ENCODE measurements at places on chromosomes 11 and 22.

DNA sequence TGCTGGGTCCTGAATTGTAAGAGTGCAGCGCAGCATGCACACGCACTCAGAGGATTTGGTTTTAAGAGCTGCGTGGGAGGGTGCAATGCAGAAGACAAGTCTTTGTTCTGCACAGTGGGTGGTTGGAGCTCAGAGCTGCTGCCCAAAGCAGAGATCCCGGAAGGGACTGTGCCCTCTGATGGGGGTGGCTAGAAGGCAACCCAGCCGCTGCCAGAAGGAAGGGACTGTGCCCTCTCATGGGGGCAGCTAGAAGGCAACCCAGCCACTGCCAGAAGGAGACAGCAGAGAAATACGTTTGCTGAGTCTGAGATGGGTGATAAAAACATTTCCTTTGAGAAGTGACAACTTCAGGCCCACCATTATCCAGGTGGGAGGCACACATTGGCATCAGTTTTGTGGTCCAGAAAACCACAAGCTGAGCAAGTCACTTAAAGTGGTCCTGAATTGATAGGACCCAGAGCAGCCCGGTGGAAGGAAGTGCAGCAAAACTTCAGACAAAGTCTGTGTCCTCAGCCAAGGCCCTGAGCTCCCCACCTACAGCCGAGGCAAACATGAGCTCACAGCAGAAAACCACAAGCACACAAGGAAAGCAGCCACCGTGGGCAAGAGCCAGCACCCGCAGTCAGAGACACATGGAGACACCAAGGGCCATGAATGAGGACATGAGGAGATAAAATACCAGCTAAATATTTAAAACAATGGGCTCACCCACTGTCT lies 4.3 kb downstream of the KRTAP5-6 start:
- DNase-seq = no peak

DNA sequence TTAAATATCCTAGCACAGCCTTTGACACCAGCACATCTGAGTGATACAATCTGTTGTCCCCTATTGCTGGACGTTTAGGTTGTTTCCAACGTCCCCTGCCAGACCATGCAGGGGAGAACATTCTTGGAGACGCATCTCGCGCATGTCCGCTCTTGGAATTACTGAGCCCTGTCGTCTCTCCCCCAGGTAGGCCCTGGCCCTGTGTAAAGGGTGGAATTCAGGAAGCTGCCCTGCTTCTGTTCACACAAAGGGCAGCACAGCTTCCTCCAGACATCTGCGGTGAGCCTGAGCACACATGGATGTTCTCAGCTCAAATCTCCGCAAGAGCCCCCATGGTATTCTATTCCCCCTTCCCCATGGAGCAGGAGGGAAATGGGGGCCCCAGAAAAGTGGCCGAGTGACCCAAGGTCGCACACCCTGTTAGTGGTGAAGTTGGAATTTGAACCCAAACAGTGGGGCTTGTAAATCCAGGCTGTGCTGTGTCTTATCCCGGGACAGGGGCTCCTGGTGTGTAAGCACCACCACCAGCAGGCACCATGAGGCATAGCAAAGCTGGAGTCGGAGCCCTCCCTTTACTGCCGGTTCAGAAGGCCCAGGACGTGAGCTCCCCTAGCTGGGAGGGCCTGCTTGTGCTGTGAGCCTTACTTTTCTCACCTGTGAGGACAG lies 5.0 kb upstream of the FGF19 start:
- no peak for DNase-seq

DNA sequence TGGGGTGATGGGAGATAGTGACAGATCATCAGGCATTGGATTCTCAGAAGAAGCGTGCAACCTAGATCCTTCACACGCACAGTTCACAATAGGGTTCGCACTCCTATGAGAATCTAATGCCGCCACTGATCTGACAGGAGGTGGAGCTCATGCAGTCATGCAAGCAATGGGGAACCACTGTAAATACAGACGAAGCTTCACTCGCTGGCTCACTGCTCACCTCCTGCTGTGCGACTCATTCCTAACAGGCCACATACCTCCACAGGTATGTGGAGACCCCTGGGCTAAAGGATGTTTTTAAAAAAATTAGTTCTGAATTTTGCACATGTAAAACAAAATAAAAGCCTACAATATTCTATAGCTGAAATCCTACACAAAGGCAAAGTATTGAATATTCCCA lies 20.5 kb upstream of the TEAD1 start:
- no peak for DNase-seq

- no peak for DNase-seq
Measured at GRCh38 chr11:61892085-61892370, 683 bp upstream of the FADS3 start.

DNA sequence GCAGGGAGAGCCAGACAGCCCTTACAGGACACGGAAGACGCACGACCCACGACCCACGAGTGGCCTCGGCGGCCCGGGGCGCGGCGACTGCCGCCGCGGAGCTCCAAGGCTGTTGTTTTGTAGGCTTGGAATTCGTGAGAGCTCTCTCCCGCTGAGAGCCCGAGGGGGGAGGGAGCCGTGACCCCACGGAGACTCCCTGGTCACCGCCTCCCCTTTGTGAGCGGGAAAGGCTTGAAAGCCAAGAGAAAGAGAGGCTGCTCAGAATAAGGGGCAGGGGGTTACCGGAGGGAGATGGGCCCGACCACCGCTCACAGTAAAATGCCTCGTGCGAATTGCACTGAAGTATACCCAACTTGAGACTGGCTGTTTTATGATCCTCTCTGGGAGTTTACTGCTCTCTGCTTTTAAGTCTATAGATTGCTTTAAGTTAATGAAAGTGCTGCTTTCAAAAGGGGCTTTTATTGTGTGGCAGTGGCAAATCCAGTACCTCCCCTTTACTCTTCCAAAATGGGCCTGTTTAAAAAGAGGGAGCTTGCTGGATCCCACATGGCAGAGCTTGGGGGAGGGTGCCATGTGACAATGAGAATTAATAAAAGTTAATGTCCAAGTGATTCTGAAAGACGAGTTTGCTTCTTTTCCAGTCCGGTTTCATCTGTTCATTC lies 2.9 kb downstream of the PKNOX2 start:
- DNase-seq = peak; percentile 11

- no peak for DNase-seq
Measured at GRCh38 chr11:70810133-70810532, 411.8 kb downstream of the CTTN start.

- no peak for DNase-seq
Measured at GRCh38 chr22:26444777-26445176, 15.7 kb downstream of the ASPHD2 start.

DNA sequence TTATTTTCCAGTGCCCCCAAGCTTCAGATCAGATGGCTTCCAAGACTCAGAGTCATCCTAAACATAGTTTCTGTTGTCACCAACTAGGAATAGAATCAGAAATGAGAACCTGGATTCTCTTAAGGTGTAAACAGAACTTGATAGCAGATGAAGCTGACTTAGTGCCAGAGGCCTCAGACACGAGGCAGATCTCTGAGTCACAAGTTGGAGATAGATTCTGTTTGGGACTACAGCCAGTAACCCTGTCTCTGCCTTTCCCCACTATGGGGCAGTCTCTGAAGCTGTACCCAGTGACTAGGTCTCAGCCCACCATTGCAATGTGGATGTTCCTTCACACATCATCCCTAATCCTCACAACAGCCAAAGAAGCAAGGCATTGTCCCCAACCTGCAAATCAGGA lies 25.4 kb downstream of the NEU3 start:
- peak; percentile 85 for DNase-seq

GRCh38 chr11:130798280-130798679 lies 118.0 kb downstream of the SNX19 start:
- peak; percentile 100 for DNase-seq

DNA sequence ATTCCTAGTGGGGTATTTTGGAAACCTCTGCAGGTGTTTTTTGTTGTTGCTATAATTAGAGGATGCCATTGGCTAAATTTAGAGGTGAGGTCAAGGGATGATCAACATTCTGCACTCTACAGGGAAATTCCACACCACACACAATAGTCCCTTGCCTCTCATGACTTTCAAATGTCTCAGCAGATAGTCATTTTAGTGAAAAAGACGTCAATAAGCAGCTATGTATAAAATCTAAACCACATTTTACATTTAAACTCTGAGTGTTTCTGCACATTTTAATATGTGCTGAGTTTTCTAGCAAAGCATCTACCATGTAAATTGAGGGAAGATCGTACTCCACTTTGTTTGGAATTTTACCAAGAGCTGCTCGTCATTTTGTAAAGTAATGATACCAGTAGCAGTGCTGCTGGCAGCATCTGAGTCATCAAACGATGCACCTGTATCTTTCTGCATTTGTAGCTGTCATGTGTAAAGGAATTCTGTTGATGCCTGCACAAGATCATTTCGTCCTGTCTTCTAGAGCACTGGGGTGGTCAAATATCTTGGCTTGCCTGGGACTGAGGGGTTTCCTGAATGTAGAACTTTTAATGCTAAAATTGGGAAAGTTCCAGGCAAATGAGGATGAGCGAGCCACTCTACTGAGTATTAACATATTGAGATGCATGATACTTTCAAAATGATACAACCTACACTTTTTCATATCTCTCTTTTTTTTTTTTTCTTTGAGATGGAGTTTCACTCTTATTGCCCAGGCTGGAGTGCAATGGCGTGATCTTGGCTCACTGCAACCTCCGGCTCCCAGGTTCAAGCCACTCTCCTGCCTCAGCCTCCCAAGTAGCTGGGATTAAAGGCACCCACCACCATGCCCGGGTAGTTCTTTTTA lies 414.5 kb upstream of the SYN3 start:
- peak; percentile 52 for DNase-seq

GRCh38 chr22:23109441-23109978 lies 32.3 kb downstream of the RSPH14 start:
- DNase-seq = no peak

GRCh38 chr22:45884201-45885062 lies 92.5 kb downstream of the WNT7B start:
- no peak for DNase-seq

DNA sequence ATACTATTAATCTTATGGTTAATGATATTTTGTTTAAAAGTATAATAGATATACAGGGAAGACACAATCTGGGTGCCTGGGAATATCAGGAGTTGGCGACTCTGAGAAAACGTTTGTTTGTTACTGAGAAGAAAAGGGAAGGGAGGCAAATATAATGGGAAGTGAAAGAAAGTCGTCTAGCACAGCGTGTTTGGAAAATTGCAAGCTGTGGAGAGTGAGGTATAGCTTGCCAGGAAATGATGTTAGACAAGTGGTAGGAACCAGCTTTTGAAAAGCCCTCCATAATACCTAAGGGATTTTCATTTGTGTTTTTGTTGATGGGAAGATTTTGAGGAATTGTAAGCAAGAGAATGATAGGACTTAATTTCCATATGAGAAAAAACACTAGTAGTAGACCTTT lies 322.2 kb downstream of the LUZP2 start:
- no peak for DNase-seq

GRCh38 chr11:8593455-8593854 lies 573 bp downstream of the STK33 start:
- DNase-seq = no peak

DNA sequence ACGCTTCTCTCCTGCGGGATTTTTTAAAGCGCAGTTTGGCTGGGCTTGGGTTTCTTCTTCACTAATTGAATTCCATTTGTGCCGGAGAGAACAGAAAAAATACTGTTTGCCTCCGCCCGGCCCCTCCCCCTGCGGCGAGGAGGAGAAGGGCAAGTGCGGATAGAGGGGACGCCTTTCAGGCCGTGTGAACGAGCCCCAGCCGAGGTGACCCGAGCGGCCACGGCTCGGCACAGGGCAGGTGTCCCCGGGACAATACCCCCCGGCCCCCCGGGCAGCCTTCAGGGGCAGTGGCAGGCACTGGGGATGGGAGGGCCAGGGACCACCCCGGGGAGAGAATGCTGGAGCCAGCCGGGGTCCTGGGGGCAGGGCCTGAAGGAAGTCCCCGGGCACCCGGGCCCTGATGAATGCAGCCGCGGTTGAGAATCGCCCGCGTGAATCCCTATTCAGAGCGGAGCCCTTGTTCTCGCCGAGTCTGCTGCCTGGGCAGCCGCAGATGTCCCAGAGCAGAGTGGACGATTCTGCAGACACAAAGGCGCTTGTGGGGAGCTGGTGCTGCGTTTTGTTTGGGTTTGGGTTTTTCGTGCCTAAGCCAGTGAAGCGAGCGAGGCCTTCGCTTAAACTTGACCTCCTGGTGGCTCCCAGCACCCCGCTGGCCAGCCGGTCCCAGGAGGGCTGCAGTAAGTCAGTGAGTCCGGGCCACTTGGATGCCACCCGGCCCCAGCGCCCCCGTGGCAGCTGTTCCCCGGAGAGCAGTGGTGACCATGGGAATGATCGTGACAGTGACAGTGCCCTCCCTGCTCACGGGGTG lies 96.0 kb downstream of the WNT7B start:
- no peak for DNase-seq

GRCh38 chr22:50360578-50360977 lies 17.5 kb downstream of the PPP6R2 start:
- DNase-seq = no peak

- DNase-seq = no peak
Measured at GRCh38 chr11:94532211-94532610, 11.5 kb upstream of the FUT4 start.

GRCh38 chr22:33743756-33744155 lies 176.5 kb downstream of the LARGE1 start:
- DNase-seq = no peak

DNA sequence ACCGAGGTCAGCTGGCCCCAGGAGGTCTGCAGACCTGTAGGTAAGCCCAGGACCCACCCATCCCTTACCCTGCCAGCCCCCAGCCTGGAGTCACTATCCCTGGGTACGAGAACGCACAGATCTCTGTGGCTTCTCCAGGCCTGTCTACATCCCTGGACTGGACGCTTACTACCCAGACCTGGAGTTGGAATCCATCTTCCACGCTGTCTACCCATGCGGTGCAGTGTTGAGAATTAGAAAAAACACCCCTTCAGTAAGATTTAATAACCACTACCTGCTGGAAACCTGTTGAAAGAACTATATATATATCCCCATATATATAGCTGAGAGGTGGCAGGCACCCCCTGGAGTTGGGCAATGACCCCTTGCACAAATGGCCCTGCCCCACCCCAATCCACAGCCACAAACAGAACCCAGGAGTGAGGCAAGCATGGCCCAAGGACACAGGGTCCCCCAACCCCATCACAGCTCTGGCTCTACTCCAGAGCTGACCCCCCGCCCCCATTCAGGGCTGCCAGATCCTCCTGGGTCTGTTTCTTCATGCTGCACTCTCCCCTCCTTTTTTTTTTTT lies 17.7 kb upstream of the RGL4 start:
- DNase-seq = no peak

GRCh38 chr22:23305321-23305910 lies 125.1 kb downstream of the BCR start:
- DNase-seq = peak; percentile 36

DNA sequence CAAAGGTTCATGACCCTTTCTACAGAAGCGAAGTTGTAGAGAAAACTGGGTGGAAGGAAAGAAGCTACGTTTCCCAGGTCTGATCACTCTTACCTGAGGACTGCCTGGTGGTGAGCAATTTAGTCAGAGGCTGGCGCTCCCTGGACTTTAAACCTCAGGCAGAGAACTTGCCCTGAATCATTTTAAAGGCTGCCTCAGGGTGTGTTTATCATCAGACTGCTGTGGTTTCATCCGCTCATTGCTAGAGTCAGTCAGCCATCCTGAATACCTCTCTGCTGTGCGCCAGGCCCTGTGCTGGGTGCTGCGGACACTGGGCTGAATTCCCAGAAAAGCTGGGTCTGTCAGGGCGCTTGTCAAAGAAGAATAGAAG lies 2.7 kb downstream of the DTX4 start:
- DNase-seq = peak; percentile 38

GRCh38 chr11:65308281-65308891 lies 6.3 kb upstream of the CDC42EP2 start:
- DNase-seq = no peak

GRCh38 chr11:64569300-64569970 lies 21.6 kb upstream of the SLC22A12 start:
- DNase-seq = no peak

Data from fibroblast of skin of right biceps (primary cell).